ENCODE measurements at places on chromosomes 16 and 17. TPM values are rescaled to one million over a fixed set of nuclear protein-coding genes. Genes with fewer than 3 reads are reported as not detected.

CTRB2 gene
- total RNA-seq, result not detected

PAFAH1B1 gene
- 74.6 TPM for total RNA-seq

CRK gene
- total RNA-seq, result 120 TPM

USP6 gene
- under 0.01 TPM for total RNA-seq

ITGB4 gene
- 0.44 TPM for total RNA-seq

PPP1R27 gene
- total RNA-seq, result not detected

G6PC1 gene
- total RNA-seq, result not detected

HSF5 gene
- under 0.01 TPM for total RNA-seq

EPN3 gene
- total RNA-seq, result not detected

LYZL6 gene
- not detected for total RNA-seq

IGSF6 gene
- under 0.01 TPM for total RNA-seq

LPO gene
- total RNA-seq, result 0.22 TPM

FBXW10 gene
- total RNA-seq, result under 0.01 TPM

YPEL3 gene
- 6.3 TPM for total RNA-seq

KRT40 gene
- total RNA-seq, result 0.14 TPM

HS3ST2 gene
- total RNA-seq, result not detected

TLCD3B gene
- total RNA-seq, result 0.43 TPM

SPATA32 gene
- total RNA-seq, result not detected

OR3A3 gene
- not detected for total RNA-seq

Data from placental pericyte (primary cell).